HepG2 (cell line): ENCODE measurements at places on chromosomes 1 and 21. TPM values are rescaled to one million over a fixed set of nuclear protein-coding genes. Genes with fewer than 3 reads are reported as not detected.

The SEMA6C gene
- total RNA-seq: 0.80 and 1.4 TPM in 2 replicates

The PLD5 gene
- not detected in 2 replicates for total RNA-seq

- no peak for DNase-seq
Measured at GRCh38 chr1:7374563-7375160, 396.4 kb upstream of the VAMP3 start.

GRCh38 chr21:27700974-27701614, 734.2 kb upstream of the ADAMTS5 start:
- peak; percentile 20 for DNase-seq

DNA sequence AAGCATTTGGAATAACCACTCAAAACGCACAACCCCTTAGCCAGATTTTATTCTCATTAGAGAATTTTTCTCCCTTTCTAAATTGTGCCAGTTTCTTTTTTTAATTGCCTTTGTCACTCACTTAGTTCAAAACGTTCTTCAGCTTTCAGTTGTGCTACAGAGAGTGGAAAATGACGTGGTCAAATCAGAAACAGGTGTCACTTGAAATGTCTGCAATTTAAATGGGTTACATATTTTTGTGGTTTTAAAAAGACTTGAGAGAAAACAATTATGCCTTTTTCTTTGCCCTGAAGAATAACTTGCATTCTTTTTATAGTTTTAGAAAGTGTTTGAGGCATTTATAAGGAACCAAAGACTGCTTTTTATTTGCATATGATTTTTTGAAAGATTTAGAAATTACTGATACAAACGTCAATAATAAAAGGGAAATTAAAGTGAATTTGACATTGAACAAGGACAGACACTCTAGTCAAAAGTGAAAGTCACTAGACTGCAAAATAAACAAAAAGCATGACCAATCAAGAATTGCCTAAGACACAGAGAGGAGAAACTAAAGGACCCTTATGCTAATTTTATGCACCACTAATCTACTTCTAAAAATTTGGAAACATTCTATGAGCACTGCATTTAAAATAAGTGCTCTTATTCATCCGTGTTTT, 191.0 kb downstream of the TPR start:
- no peak for DNase-seq

DNA sequence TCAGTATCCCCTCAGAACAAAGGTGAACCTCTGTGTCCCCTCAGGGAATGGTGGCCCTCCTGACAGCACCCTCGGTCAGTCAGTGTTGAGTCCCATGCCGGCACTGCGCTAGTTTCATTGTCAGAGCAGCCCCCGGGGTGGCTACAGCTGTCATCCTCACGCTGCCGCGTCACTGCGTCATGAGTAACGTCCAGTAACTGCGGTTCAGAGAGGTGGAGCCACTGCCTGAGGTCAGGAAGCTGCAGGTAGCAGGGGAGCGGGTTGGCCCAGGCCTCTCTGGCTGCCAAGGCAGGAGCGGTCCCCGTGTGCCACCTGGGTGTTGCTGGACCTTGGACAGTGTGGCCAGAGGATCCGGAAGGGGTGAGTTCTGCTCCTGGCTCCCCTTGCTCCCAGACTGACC, 20.2 kb upstream of the WNT4 start:
- no peak for DNase-seq

GRCh38 chr1:95778217-95778616, 544.2 kb downstream of the RWDD3 start:
- no peak for DNase-seq

DNA sequence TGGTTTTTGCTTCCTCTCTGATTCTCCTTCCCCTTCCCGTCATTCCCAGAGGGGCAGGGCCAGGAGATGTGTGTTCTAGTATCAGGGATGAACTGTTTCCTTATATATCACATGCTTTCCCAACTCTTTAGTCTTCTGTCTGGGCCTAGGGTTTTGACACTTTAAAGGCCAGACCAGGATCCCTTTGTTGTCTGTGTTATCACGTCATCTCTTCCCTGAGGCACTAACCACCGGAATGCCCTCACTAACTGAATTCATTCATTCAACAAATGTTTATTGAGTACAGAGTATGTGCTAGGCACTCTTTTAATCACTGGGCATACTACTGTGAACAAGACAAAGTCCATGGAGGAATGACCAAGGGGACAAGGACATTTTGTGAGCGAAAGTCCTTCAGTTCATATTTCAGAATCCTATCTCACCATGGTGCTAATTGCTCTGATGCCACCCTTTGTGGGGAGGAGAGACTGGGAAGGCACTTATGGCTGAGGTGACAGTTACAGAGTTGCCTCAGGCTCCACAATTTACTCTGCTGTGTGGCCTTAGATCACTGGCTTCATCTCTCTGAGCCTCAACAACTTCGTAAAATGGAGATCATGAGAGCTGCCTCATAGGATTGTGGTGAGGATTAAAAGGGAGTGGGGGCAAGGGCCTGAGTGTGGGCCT, 12.0 kb upstream of the ZNF362 start:
- peak; percentile 80 for DNase-seq

- no peak for DNase-seq
Measured at GRCh38 chr1:170675865-170676264, 11.9 kb downstream of the PRRX1 start.

DNA sequence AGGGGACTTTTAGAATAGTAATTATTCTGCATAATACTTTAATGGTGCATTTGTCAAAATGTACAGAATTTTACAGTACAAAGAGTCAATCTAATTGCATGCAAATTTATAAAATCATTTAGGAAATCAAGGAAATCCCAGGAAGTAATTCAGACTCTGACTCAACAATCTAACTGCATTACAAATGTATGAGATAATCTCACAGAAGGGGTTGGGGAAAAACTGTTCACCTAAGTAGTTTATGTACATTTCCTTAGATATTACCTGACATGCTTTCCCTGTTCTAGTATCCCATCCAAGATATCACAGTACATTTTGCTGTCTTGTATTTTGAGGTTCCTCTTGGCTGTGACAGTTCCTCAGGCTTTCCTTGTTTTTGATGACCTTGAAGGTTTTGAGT, 4.7 kb downstream of the CRB1 start:
- DNase-seq: no peak

- DNase-seq: no peak
Measured at GRCh38 chr1:99614728-99615127, 31.2 kb upstream of the PALMD start.
